ENCODE measurements at places on chromosomes 6 and 20. TPM values are rescaled to one million over a fixed set of nuclear protein-coding genes. Genes with fewer than 3 reads are reported as not detected.

Gene LSM2
- 117 TPM for total RNA-seq

Gene GDAP1L1
- total RNA-seq = not detected

Gene RHAG
- total RNA-seq = not detected

Gene ASXL1
- total RNA-seq = 22.6 TPM

Gene ARHGAP40
- 0.87 TPM for total RNA-seq

Data from mammary microvascular endothelial cell (primary cell).